Thymus (tissue), 14 donors: ENCODE measurements at places on chromosomes 11 and 22. TPM values are rescaled to one million over a fixed set of nuclear protein-coding genes. Genes with fewer than 3 reads are reported as not detected.

KDM4E gene
- total RNA-seq, result not detected

GRCh38 chr11:100778166-100778785 is 91.2 kb downstream of the ARHGAP42 start:
- no peak for DNase-seq

- no peak for DNase-seq
Observed at GRCh38 chr11:12086271-12087074, 23.9 kb upstream of the MICAL2 start.

RIMBP3C gene
- 1.3 TPM for total RNA-seq

DNA sequence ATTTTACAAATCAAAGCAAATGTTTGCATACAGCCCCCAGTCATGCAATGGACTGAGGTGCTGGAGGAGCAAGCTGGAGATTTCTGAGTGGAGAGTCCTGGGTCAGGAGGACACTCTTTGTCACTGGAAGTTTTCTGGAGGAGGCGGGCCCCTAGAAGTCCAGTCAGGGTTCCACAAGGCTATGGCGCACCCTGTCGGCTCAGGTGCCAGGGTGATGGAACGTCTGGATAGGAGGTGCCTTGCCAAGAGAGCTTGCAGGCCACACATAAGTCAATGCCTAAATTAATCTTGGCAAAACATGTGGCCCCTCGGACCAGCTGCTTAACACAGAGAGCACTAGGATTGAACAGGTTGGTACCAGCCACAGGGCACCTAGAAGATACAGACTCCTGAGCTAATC is 174.7 kb upstream of the CADM1 start:
- DNase-seq, result no peak

- no peak for DNase-seq
Observed at GRCh38 chr22:37904572-37905533, 1.2 kb upstream of the MICALL1 start.

GRCh38 chr11:122882857-122883645 is 492 bp downstream of the JHY start:
- no peak for DNase-seq

- no peak for DNase-seq
Observed at GRCh38 chr22:44206696-44207095, 26.0 kb downstream of the PARVG start.

DNA sequence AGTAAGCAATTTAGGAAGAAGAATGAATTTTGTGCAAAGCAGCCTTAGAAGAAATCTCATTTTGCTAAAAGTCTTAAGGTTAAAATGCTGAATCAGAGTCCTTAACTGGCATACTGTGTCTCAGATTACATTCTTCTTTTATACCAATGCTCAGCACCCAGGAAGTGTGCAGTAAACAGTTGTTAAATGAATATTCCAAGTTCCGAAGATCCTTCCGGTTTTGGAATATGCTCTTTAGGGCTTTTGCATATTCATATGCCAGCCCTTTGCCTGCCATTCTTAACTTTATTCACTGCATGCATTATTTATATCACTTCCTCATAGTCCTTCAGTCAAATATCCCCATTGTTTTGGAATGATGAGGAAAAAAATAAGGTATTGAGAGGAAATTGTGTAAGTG is 242.0 kb downstream of the DDX10 start:
- DNase-seq, result no peak

GRCh38 chr22:35448523-35448922 is 48.6 kb downstream of the MCM5 start:
- no peak for DNase-seq

CCDC82 gene
- 15.8 TPM for total RNA-seq

DNA sequence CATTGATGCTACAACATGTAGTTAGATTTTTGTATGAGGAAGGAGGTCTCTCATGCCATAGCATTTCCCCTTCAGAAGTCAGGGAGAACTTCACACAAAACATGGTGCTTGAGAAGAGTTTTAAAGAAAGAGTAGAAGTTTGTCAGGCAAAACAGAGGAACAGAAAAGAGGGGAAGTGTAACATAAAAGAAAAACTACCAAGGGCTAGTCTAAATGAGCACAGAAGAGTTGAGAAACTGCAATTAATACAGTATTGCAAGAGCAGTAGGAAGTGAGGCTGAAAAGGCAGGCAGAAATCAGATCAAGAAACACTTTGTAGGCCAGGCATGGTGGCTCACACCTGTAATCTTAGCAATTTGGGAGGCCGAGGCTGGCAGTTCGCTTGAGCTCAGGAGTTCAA is 61.0 kb downstream of the FAM168A start:
- DNase-seq, result no peak

- DNase-seq, result no peak
Observed at GRCh38 chr22:39546889-39547586, 14.5 kb upstream of the RPS19BP1 start.

DNA sequence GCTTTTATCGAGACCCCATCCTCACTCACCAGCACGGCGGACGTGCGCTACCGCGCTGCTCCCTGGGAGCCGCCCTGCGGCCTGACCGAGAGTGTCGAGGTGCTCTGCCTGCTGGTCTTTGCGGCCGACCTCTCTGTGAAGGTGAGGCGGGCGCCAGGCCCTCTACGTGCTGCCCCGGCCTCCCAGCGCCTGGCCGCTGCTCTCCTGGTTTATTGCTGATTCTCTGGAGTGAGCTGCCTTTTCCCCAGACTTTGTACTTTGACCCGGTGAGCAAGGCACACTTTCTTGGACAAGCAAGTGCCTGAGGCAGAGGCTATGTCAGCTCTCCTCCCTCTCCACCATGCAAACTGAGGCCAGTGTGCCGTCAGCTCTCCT is 6.5 kb downstream of the TPCN2 start:
- DNase-seq, result no peak

GRCh38 chr11:30281476-30282288 is 41.2 kb upstream of the ARL14EP start:
- no peak for DNase-seq

DNA sequence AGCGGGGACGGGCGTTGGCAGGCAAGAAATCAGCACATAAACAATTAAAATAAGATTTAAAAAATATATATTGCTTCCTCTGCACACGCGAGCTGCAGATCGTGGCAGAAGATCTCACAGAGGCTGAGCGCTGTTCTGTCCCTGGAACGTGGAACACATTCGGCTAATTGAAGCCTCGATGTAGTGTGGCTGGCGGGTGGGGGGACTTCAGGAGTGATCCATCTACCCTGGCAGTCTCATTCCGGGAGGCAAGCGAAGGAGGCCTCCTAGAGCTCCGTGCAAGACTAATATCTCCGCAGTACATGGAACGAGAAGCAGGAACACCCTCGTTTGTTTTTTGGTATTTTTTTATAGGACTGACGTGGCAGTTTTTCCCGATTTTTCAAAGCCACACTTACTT is 402.4 kb downstream of the MN1 start:
- no peak for DNase-seq

- no peak for DNase-seq
Observed at GRCh38 chr22:37502342-37503182, 16.4 kb upstream of the MFNG start.

PPP1CA gene
- 207 TPM for total RNA-seq

PDE3B gene
- total RNA-seq, result 9.8 TPM

GRCh38 chr11:78884761-78885160 is 310.1 kb upstream of the NARS2 start:
- DNase-seq, result no peak

GRCh38 chr22:37259540-37260029 is 15.5 kb upstream of the RAC2 start:
- DNase-seq, result no peak

GRCh38 chr22:17258015-17258787 is 39.0 kb upstream of the ADA2 start:
- peak; percentile 77 for DNase-seq
